SK-N-MC (cell line): ENCODE measurements at places on chromosomes 7 and 10.

- no peak for DNase-seq
These were observed 385.6 kb upstream of the PHF14 start for GRCh38 chr7:10588084-10588483.

DNA sequence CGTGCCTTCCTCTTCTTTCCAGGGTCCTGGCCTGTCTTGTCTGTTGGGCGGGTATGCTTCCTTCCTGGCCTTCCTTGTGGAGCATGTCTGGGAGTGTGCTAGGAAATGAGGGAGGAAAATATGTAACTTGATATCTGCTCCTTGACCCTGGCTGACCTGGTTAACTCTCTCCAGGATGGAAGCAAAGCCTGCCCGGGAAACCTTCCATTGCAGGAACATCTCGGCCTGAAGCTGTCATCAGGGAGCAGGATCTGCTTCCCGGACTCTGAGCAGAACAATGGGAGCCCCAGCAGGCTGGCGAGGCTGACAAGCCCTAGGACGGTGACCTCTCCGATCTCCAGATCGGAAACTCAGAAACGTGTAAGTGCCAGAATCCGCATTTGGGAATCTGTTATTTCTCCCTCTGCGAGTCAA is 340.3 kb downstream of the FRMD4A start:
- no peak for DNase-seq

DNA sequence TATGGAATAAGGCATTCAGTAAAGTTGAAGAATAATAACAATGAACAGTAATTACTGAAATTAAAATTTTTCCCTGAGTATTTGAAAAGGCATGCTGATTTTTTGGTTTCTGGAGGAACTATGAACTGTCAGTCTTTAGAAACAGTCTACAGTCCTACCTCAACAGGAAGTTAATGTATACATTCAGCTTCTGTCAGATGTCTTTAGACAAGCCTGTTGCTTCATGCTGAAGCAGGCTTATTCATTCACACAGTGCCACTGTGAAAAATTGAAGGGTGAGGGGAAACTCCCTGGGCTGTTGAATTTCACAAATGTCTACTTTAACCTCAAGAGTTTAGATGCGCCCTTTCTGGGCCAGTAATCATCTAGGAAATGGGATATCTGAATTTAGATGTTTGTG is 3.5 kb downstream of the NRF1 start:
- DNase-seq: peak; percentile 42

DNA sequence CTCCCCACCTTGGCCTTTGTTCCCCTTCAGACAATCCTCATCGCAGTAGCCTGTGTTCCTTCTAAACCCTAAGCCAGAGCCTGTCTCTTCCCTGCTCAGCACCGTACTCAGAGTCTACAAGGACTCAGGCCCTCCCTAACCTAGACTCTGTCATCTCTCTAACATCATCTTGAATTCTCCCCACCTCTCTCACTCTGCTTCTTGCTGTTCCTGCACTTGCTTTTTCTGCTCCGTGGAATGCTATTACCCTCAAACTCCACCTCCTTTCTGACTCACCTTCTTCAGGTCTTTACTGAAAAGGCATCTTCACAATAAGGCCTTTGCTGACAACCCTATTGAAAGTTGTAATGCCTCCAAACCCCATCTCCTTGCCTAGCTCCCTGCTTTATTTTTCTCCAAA is 141.0 kb downstream of the DKK1 start:
- no peak for DNase-seq

GRCh38 chr7:3027005-3027845 is 16.4 kb downstream of the CARD11 start:
- DNase-seq: no peak

DNA sequence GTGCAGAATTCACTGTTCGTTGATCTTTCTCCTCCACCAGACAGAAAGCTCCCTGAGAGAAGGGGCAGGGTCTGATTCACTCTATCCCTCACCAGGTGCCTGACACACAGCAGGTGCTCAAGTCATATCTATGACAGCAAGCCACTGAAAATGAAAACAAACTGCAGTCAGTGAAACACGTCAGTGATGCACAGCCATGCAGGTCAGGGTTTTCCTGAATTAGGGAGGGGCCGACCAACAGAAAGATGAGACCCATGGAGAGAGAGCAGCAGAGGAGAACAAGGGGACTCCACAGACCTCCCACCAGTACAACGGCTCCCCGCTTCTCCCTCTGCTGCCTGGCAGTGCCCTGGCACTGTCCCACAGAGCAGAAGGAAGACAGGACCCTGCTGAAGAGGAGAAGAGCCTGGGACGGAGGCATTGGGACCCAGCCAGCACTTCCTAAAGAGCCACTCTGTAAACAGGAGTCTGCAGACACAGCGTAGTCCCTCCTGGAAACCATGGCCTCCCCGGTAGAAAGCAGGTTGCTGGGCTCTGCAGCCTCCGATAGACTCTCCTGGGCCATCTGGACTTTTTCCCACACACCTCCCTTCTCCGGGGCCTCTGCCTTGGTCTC is 50.3 kb downstream of the FAM53B start:
- DNase-seq: no peak
